Activated T-cell treated with anti-CD3 and anti-CD28 coated beads, Interleukin-2, amount 50 U/mL, for 48 hours (primary cell): ENCODE measurements at places on chromosomes 1 and 21.

DNA sequence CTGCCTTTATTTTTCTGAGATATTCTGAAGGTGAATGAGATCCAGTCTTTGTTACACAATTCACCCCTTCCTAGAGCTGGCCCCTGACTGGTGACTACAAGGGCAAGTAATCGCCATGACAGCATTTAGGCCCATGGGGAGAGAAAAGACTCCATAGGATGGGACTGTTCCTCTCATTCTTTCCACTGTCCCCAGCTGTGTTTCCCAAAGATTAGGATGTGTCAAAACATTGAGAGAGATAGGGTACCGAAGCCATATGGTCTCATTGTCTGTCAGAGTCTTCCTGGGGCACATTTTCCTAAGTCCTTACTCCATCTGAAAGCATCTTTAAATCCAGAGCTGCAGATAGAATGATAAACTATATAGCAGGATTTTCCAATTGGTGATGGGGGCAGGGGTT, 423.5 kb downstream of the OMA1 start:
- DNase-seq, result no peak

DNA sequence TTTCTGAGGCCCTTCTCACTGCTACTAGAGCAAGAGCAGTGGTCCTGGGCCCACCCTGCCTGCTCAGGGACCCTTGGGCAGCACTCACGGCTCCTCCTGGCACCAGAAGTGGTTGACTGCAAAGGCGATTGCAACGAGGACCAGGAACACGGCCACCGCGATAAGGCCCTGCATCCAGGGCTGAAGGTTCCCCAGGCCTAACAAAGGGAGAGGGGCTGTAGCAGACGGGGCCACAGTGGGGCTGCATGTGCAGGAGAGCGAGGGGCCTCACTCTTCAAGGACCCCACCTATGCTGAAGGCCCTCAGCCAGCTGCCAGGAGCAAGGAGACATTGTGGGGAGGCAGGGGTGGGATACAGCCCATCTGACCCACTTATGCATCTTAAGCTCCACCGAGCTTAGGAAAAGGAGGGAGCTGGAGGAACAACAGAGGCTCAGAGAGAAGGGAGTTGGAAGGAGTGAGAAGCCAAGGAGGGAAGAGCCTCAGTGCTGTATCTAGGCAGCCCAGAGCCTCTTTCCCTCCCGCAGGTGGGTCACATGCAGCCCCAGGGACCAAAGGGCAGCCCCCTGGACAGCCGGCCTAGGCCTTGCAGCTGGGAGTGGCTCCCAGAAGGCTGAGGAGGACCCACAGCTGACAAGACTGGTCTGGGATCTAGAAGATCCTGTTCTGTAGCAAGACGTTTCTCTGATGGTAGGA, 2.5 kb downstream of the PDZK1IP1 start:
- no peak for DNase-seq

GRCh38 chr1:233349137-233349536, 21.6 kb downstream of the MAP3K21 start:
- no peak for DNase-seq

DNA sequence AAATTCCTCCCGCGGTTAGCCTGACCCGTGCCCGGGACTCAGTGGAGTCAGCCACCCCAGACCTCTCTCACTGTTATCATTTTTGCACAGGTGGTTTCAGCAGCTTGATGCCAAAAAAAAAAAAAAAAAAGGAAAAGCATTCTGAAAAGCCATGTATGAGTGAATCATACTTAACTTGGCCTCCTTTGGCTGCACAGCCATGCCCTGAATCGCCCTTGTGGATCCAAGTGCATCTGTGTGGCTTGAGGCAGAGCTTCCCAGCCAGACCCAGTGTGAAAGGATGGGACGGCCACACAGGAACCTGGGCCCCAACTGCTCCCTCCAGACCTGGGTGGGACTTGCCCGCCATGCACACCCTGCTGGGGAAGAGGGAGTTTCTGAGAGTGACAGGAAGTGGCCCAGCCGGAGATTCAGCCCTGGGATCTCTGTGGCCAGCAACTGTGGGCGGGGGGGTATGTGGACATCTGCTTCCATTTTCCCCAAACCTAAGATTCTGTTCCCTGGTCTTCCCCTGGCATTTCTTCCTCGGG, 8.6 kb downstream of the YBEY start:
- DNase-seq, result no peak

DNA sequence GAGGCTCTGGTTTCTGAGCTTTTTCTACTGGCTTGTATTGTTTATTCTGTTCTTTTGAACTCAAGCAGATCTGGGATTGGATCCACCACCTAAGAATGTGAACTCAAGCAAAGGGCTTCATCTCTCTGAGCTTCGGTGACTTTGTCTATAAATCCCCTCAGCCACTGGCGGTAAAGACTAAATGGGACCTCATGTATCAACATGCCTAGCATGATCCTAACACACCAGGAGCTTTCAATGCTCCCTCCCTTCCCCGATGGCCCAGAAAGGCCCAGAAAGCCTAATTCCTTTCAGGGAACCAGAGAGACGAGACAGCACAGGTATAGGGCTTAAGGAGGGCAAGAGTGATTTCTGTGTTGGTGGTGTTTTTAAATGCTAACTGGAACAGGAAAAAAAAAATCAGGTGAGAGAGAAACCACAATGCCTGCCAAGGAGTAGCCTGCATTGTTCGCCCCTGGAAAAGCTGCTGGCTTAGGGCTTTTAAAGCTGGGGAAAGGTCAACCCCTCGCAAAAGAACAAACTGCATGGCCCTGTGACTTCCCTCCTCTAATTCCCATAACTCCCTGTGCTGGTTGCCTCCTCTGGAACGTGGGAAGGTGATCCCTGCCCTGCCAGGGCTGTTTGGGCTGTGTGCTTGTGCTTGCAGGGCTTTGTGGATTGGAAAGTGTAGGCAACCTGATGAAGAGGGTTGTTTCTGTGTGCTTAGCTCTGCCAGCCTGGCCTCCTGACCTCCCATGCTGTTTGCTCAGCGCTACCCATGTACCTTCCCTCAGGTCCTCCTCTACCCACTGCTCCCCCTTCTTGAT, 147.0 kb downstream of the PLPP3 start:
- DNase-seq, result no peak

DNA sequence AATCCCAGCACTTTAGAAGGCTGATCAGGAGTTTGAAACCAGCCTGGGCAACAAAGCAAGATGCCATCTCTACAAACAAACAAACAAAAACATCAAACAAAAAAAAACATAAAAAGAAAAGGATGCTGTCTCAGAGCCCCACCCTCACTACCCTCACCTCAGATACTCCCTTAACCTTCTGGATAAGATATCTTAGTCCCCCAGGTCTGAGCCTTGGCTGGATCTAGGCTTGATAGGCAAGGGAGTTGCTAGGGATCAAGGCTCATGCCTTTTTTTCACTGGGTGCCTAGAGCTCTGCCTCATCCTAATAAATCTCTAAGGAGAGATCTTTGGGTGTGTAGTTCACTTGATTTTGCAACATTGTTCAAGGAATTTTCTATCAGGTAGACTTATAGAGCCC, 7.4 kb downstream of the HDAC1 start:
- DNase-seq, result no peak

DNA sequence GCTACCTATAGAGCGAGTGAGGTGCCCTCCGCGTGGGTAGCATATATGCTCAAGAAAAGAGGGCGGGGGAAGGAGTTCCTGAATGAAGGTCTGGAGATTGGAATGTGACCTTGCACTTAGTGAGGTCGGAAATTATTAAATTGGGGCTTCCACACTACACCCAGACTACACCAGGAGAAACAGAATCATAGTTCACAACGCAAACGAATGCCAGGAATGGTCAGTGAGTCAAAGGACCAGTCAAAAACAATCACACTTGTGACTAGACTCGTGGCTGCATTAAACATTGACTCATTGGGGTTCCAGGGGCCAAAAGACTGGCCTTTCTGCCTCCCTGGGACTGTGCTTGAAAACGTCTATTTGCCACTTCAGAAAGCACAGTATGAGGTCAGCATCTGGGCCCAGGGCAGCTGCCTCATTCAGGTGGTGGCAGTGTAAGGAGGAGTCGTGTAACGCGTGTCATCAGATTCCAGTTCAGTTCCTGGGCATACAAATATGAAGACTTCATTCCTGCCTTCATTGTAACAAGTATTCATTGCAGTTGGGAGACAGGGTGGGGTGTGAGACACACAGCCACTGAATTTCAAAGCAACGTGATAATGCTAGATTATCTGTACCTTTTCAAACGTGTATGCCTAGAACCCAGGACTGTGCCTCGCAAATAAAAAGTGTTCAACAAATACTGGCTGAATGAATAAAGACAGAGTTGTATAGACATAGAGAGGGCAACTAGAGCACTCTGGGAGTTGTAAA, at the start of gene YOD1:
TSS of gene YOD1 (minus strand) at position 18 of the 753 bp plus-strand sequence. CDS start 178 bp downstream, outside the sequence.
- no peak for DNase-seq

DNA sequence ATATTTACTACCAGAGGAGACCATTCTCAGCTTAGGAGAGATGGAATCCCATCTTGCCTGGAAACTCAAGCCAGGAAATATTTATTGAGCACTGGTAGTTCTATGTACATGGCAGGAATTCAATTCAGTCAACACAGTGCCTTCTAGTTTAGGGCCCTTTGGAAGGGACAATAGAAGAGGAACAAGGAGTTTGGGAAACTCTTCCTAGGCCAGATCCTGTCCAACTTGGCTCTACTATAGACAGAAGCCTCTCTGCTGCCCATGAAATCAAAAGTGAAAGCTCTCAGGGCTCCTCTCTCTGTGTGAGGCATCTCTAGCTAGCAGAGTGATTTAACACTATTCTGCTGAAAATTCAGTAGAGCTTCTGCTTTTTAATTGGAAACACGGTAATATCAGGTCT, 244.6 kb upstream of the MAP1LC3C start:
- no peak for DNase-seq

DNA sequence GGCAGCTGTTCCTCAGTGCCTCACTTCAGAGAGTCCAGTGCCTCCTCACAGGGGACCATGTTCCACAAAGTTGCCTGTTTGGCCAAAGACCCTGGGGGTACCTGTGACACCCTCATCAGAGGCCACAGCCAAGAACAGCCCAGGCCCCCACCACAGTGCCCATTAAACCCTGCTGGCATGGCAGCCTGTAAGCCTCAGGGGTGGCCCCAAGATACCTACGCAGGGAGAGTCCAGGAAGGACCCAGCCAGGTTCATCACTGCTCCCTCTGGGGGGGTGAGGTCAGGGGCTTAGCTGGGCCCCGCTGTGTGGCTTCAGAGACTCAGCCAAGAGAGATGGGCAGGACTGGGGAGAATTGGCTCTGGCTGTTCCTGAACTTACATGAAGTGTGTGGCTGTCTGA, 19.1 kb upstream of the PRDM16 start:
- no peak for DNase-seq

- DNase-seq, result no peak
These were observed 57.3 kb downstream of the PSMG1 start for GRCh38 chr21:39125752-39126485.

DNA sequence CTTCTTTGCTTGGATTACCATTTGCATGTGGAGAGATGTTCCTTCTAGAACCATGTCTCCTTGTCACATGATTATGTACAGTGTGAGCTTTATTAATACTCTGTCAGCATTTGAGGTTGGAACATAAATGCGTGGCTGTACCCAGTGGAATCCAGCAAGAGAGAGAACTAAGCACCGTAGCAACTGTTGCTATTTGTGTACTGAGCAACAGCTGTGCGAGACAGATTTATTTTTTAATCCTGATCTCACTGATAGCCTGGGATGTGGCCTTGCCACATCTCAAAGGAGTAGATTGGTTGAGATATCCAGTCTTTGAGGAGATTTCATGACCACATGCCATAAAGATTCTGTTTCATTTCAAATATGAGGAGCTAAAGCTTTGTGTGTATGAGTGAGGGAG, 43.4 kb downstream of the KIF1B start:
- DNase-seq, result no peak

- no peak for DNase-seq
These were observed 53.7 kb downstream of the TP53BP2 start for GRCh38 chr1:223792046-223792445.

DNA sequence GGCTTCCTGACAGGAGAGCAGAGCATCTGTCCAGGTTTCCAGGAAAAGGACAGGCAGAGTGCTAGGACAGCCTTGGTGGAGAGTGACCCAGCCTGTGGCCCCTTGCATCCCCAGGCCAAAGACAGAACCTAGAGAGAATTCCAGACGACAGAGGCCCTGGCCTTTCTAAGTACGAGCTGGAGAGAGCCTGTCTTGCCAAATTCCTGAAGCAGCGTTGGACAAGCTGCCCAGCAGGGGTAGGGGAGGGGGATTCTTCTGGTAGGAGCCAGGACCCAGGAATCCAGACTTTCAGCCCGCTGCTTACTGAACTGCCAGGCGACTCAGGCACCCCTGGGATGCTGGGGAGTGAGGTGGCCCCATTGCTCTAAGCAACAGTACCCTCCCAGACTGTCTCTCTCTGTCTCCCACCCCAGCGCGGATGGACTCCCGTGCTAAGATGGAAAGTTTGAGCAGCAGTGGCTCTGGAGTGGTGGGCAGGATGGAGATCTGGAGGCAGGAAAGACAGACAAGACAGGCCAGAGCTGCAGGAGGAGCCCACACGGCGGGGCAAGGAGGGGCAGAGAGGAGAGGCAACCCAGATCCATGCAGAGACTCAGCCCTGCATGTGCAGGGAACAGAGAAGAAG, 8.8 kb upstream of the PEAR1 start:
- DNase-seq, result no peak

GRCh38 chr1:94095112-94095637, 25.8 kb downstream of the ABCA4 start:
- DNase-seq, result no peak

DNA sequence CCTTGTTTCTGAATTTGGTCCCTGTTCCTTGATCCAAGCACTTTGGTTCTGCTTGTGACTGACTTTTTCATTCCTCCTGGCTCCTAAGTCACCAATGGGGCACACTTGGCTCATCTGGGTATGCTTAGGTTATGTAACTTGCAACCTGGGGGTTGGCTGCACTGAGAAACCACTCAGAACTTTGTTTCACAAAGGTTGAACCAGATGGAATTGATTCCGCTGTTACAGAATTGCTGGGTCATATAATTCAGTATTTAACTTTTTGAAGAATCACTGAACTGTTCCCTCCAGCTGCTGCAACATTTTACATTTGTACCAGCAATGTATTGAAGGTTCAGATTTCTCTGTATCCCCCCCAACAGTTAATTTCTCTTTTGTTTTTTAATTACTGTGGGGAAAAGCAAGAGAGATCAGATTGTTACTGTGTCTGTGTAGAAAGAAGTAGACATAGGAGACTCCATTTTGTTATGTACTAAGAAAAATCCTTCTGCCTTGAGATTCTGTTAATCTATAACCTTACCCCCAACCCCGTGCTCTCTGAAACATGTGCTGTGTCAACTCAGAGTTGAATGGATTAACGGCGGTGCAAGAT, 9.6 kb upstream of the NVL start:
- DNase-seq, result no peak

GRCh38 chr1:61498342-61498741, 226.6 kb downstream of the TM2D1 start:
- no peak for DNase-seq
